ENCODE measurements at places on chromosomes 2 and 18. TPM values are rescaled to one million over a fixed set of nuclear protein-coding genes. Genes with fewer than 3 reads are reported as not detected.
A peak's percentile ranks its signal among the peaks of the same experiment; 100 is the strongest.

GRCh38 chr2:240599141-240599583, 12.6 kb downstream of the CAPN10 start:
- no peak for DNase-seq

- DNase-seq = no peak
Observed at GRCh38 chr18:58005885-58006523, 38.0 kb upstream of the NEDD4L start.

- DNase-seq = no peak
Observed at GRCh38 chr2:20942646-20943125, 101.2 kb downstream of the APOB start.

DNA sequence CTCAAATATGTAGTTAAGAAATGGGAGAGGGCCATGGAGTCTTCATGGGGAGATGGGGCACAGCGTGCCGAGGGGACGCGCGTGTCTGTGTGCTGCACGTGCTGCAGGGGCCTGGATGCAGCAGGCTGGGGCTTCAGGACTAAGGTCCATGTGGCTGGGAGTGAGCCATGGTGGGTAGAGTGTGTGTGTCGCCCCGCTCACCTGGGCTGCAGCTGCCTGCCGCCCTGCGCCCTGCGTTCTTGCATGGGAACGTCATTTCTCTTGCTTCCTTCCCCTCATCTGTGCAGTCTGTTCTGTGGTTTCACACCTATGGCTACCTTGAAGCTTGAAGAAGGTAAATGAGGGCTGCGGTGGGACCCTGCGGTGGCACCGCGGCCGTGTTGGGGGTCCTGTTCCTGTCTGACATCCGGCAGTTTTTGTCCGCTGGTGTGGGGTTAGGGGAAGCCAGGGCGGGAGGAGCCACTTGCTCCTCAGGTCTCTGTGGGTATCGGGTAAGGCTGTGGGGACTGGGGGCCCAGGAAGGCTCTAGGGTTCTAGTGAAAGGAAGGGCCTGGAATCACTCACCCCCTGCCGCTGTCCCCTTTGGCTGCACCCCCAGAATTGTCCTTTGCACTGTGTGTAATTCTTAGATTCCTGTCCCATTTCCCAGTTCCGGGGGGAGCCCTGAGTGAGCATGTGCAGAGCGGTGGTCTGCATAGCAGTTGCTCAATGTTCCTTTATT, 54.1 kb upstream of the HS6ST1 start:
- DNase-seq = no peak

GRCh38 chr18:44944461-44944860, 263.8 kb downstream of the SETBP1 start:
- DNase-seq = no peak

DNA sequence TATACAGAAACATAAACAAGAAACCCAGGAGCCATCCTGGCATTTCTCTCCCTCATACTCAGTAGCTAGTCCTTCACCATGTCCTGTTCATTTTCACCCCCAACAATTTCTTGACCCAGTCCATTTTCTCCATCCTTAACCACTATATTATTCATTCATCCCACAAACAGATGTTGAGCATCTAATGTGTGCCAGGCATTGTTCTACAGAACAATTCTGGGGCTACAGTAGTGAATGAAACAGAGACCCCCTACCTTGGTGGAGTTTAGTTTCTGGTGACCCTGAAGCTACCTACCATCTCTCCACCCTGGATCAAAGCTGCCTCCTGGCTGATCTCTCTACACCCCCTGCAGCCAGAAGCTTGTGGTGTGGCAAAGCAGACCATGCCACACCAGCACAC, 27.5 kb upstream of the BZW1 start:
- no peak for DNase-seq

DNA sequence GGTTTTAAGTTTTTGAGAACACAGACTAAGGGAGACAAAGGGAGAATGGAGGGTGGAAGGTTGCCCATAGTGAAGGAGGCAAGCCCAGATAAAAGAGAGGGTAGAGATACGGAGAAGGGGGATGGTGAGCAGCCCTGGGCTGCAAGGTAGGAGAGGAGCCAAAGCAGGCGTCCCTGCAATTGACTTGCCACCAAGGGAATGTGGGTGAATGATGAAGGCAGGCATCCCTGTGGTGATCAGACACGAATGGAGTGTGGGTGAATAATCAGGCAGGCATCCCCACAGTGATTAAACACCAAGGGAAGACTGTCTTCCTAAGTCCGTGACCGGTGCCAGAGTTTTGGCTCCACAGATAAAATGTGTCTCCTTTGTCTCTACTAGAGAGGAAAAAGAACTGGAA, 16.5 kb upstream of the ALPK2 start:
- DNase-seq = no peak

DNA sequence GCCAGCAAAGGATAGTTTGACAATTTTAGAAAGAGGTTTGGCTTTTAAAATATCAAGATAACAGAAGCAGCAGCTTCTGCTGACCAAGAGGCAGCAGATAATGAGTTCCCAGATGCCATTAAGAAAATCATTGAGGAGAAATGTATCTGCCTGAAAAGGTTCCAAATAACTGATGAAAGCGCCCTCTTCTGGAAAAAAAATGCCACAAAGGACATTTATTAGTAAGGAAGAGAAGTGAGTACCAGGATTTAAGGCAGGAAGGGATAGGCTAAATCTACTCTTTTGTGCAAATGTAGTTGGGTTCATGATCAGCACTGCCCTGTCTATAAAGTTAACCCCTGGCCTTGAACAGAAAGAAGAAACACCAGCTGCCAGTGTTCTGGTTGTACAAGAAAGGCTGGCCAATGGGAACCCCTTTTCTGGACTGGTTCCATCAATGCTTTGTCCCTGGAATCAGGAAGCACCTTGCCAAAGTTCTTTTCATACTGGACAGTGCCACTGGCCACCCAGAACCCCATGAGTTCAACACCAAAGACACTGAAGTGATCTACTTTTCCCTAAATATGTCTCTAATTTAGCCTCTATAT, 40.6 kb downstream of the DHX57 start:
- no peak for DNase-seq

- DNase-seq = no peak
Observed at GRCh38 chr2:219279916-219280516, 850 bp downstream of the DNAJB2 start.

GRCh38 chr2:171858397-171858958, 35.6 kb downstream of the SLC25A12 start:
- no peak for DNase-seq

- DNase-seq = no peak
Observed at GRCh38 chr2:110650346-110650745, 27.5 kb downstream of the BUB1 start.

- no peak for DNase-seq
Observed at GRCh38 chr2:96114546-96114902, 1.8 kb downstream of the ADRA2B start.

- DNase-seq = no peak
Observed at GRCh38 chr2:171798156-171798820, 95.8 kb downstream of the SLC25A12 start.

DNA sequence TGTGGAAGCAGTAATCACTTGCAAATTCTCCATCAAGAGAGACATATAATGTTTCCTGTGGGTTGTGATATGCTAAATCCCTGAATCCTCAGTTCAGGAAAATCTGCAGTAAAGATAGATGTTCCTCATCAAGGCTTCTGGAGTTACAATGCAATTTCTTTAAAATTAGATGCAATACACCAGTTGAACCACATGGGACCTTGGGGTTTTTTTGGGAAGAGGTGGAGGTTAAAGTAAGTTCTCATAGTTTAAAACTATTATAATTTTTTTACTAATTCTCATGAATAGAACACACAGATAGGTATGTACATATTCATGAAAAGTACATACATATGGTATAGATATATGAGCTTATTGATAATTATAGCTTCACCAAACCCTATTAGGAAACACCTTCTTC, 496.2 kb downstream of the SATB2 start:
- DNase-seq = no peak

GRCh38 chr2:101900375-101900774, 91.4 kb upstream of the IL1R2 start:
- no peak for DNase-seq

DNA sequence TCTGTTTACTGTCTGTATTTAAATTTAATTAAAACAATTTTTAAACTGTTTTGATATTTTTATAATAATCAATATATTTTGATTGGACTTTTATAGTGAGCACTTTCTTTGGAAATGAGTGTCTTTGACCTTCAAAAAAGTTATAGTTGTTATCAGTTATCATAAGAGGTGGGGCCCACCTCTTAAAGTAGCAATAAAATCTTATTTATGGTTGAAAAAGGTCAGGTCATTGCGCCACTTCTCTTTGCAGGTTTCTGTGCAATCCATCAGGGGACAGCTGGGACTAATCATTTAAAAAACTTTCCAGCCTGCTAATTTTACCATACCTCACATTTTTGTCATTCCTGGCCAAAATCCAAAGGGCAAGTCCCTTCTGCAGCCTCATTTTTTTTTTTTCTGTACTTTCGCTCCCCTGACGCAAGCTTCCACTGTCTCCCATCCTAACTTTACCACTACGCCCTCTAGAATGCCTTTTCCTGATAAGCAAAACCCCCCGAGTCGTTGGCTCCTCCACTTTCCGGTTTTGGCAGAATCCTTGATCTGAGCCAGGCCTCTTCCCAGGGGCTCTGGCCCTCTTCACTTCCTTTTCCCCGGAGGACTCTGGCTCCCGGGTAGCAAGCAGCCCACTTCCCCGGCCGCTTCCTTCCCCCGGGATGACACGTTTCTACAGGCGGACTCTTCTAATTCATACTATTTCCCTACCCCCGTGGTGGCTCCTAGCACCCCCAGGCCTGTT, 1.1 kb upstream of the SEH1L start:
- DNase-seq = peak; percentile 60

GRCh38 chr2:239167011-239167673, 233.7 kb downstream of the HDAC4 start:
- no peak for DNase-seq

DNA sequence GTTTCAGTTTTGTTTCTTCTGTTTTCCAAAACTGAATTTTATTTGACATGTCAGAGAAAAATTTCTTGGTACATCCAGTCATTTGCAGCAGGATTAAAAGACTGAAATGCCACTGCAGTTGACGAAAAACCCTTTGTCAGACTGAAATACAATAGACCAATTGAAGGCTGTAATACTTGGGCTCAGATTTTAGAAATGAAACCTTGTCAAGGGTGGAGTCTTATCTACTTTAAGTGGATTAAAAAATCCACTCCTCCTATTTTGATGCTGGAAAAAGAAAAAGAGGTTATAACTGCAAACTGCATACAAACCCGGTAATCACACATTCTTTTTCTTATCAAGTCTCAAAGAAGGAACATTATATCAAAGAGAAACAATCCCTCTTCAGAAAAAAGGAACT, 80.2 kb upstream of the NEUROD1 start:
- DNase-seq = no peak

GRCh38 chr2:40642237-40642636, 190.3 kb upstream of the SLC8A1 start:
- DNase-seq = no peak

- no peak for DNase-seq
Observed at GRCh38 chr2:201707753-201708152, 9.3 kb upstream of the MPP4 start.

DNA sequence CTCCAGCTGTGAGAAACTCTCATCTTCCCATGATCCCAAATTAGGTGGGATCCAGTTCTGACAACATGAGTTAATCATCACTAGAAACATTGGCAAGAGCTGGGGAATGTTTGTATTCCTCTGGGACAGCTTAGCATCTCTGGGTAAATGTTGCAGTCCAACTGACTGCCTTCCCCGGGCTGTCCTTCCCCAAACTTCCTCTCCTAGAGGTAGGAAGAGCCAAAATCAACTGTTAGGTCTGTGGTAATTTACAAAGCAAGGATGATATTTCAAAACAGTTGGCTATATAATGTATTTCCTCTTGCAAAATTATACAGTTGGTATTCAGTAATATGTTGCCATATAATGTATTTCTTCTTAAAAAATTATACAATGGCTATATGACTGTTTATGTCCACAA, 148.5 kb downstream of the MGAT5 start:
- DNase-seq = peak; percentile 57

- DNase-seq = no peak
Observed at GRCh38 chr2:102094917-102095316, 47.6 kb upstream of the IL1R1 start.

DNA sequence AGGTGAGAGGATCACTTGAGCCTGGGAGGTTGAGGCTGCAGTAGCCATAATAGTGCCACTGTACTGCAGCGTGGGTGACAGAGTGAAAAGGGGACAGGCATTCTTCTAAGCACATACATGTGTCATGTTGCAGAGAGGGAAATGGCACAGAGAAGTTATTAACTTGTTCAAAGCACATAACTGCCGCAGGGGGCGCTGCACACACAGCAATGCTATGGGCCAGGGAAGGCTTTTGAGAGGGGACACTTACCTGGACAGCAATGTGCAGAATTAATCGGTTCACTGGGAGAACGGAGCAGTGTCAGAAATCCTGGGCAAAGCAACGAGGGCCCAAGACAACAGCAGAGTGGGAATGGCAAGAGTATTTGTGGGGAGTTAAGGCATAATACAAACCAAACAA, 2.4 kb downstream of the SCYGR8 start:
- no peak for DNase-seq

DNA sequence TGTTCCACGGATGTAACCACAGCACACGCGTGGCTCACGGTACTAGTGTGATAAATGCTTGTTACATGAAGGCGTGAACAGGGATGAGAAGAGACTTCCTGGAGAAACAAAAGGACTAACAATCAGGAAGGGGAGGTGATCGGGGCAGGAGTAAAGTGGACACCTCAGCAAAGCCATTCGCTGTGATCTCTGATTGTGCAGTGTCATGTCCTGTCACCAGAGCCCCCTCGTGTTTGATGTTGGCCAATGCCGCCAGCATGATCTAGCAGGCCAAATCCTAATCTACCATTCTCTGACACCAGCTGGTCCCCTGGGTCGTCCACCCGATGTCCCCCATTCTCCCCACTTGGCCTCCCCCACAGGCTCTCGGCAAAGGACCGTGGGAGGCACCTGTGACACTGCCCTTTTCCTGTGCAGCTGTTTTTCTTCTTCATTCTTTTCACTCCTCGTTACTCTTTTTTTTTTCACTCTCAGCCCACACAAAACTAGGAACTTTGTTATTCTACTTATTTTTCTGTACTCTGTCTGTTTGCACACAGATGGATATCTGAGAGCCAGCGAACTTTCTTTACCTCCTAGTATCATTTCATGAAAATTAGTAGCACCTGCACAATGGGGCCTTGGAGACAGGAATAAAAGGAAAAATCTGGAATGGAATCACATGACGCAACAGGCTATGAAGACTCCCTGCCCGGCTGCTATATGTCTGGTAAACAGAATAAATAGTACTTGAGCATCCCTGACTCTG, 146.8 kb downstream of the TGIF1 start:
- peak; percentile 72 for DNase-seq

The TTLL4 gene
- 4.3 TPM for total RNA-seq

The CRACDL gene
- total RNA-seq = 1.2 TPM

The ZCCHC2 gene
- total RNA-seq = 26.7 TPM

The KIF5C gene
- 0.57 TPM for total RNA-seq

The LOXHD1 gene
- total RNA-seq = 0.15 TPM

The UGT1A9 gene
- not detected for total RNA-seq

The GPR35 gene
- total RNA-seq = 0.96 TPM

Measured in heart right ventricle (tissue), 16 donors.